ENCODE measurements at places on chromosomes 5 and 9.

- no peak for DNase-seq
Observed at GRCh38 chr5:139473105-139473504, 2.3 kb downstream of the SMIM33 start.

DNA sequence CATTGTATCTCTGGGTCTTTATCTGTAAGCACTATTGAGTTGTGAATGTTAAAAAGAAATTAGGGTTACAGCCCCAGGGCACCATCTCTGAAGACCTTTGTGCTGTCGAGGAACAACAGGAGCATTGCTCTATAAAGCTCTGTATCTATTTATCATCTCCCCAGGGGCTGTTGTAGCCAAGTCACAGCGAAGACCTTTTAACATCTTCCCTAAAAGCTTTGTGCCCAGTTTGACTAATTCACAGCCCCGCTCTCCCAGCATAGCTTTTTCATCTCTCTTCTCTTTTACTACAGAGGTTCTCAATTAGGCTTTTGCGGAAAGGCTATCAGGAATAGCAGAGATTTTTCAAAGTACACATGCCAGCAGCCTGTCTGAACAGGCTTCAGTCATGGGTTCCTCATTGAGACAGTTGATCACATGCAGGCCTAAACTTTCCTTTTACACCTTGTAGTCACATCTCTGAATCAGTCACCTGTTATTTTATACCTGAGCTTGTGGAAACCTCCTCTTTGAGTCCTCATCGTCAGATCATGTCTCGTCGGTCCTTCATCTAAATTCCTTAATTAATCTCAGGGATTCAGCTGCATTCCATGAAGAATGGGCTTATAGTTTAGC lies 140.5 kb downstream of the NPR3 start:
- no peak for DNase-seq

DNA sequence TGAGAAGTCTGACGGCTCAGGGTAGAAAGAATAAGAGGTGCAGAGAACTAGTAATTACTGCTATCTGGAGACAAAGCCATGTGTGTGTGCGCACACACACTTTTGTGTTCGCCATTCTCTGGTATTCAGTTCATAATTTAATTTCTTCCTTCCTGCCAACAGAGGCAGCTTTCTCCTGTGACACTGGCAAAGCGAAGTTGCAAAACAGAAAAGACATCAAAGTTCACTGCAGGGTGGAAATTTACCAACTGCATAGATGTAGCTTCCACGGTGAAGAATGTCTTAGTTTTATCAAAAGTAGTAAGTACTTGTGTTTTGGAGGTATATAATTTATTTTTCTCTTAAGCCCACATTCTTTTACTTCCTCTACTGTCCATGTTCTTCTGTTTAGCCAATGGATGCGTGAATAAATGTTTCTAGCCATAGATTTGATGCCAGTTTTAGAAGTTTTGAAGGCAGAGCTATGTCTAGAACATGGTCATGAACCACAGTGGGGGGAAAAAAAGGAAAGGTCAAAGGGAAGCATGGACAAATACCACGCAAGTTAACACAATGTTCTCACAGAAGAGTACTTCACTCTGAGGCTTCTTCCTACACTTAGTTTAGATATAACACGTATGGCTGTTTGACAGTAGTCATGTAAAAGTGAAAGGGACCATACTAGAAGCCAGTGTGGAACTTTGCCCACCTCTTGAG lies 536.5 kb upstream of the GRIA1 start:
- DNase-seq: no peak

- no peak for DNase-seq
Observed at GRCh38 chr5:92969191-92969780, 611.7 kb downstream of the NR2F1-AS1 start.
